ENCODE measurements at places on chromosomes 13 and 19.

DNA sequence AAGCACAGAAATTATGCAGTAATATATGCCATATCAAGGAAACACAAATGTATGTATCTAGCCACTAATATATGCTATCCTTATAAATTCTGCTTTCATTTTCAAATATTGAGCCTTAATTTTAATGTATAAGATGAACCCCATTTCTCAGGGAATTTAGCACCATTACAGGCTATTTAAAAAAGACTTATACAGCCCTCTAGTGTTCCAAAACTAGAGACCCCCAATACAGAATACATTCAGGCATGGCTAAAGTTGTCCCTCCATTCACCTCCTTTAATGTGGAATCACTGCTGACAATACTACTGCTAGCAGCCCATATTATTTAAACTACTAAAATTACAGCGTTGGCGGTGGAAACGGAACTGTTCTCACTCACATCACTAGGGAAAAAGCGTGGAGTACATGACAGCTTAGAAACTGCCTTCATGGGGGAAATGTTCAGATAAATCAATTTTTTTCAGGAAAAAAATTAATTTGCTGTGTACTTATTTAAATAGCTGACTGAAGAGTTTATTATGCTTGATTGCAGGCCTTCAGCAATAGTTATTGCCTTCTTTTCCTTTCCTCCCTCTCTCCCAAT, 541.0 kb downstream of the PCDH9 start:
- DNase-seq, result no peak

DNA sequence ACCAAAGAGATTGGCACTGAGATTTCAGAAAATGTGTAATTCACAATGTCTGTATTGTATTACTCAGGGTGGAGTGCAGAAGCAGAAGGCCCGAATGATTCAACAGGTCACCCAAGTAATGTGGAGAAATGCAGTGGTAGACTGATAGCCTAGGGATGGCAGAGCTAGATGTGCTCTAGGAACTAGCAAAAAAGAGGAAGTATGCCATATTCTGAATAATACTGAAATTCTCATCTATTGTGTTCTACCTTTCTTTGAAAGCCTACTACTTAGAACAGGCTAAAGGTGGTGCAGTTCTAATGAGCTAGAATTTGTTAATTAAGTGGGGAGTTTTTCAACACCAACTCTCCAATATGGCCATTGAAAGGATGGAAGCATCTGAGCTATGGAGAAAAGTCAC, 1449.8 kb upstream of the MIR17HG start:
- DNase-seq, result no peak

GRCh38 chr13:110236831-110237261, 70.1 kb downstream of the COL4A1 start:
- DNase-seq, result no peak

DNA sequence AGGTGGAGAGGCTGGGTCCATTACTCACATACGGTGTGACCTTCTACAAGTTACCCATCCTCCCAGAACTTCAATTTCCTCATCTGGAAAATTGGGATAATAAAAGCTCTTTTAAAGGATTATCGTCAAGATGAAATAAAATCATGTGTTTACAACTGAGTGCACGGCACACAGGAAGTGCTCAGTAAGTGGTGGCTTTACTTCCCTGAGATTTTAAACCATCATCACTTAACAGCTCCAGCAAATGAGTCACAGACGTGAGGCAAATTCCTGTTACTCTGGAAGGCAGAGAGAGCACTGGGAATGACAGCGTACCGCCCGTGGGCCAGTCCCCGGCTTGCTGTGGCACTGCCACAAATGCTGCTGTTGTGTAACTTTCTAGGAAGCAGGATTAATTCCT, 64.1 kb downstream of the MRPL57 start:
- no peak for DNase-seq

- no peak for DNase-seq
Observed at GRCh38 chr13:29905845-29906244, 55.4 kb upstream of the UBL3 start.

GRCh38 chr19:3606690-3607289, at the start of gene TBXA2R:
TBXA2R (minus strand) TSS chr19:3606875; CDS start chr19:3600634, 6,241 bp downstream.
- DNase-seq, result peak; percentile 64

DNA sequence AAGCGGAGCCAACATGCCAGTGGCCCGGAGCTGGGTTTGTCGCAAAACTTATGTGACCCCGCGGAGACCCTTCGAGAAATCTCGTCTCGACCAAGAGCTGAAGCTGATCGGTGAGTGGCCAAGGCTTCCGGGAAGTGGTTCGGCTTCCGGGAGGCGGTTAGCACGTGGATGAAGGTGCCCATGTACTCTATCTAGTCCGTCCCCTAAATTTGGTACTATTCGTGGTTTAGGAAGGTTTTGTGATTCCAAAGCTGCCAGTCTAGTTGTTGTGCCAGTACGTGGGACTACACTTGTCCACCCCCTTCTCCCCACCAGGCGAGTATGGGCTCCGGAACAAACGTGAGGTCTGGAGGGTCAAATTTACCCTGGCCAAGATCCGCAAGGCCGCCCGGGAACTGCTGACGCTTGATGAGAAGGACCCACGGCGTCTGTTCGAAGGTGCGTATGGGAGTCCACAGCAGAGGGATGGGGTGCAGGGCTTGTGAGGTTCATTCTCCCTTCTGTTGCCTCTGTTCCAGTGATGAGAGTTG, 579 bp downstream of the RPS9 start:
- no peak for DNase-seq

DNA sequence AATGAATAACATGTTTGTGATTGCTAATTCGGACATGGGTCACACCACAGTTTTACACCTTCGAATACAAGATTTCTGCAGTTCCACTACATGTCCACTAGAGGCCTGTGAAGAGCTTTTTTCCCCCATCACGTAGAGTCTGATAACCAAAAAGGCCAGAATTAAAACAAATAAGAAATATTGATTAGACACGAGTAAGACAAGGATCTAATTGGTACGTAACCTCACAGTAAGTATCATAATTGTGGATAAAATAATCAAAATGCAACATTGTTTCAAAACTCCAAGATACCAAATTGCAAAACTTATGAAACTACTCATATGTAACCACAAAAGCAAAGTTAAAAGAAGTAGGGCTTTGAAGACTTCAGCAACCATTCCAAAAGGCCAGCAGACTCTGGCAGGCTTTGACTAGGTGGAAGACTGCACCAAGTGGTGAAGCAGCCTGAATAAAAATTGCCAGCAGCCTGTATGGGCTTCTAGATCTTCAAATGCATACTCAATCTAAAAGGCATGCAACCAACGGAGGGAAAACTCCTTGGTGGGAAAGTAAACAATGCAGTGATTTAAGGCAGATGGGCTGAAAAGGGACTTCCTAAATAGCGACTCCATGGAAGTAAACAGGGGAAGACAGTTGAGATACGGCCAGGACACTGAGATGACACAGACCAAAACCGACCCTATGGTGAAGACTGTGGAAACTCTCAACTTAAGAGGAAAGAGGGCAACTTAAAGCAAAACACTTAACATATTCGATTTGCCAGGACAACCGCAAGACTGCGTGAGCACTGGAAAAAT, 56.7 kb downstream of the STARD13 start:
- peak; percentile 15 for DNase-seq

GRCh38 chr13:25432691-25433090, 60.9 kb downstream of the ATP8A2 start:
- no peak for DNase-seq

GRCh38 chr13:110055089-110055488, 251.9 kb downstream of the COL4A1 start:
- no peak for DNase-seq

- DNase-seq, result no peak
Observed at GRCh38 chr19:6087074-6087571, 23.2 kb downstream of the RFX2 start.

DNA sequence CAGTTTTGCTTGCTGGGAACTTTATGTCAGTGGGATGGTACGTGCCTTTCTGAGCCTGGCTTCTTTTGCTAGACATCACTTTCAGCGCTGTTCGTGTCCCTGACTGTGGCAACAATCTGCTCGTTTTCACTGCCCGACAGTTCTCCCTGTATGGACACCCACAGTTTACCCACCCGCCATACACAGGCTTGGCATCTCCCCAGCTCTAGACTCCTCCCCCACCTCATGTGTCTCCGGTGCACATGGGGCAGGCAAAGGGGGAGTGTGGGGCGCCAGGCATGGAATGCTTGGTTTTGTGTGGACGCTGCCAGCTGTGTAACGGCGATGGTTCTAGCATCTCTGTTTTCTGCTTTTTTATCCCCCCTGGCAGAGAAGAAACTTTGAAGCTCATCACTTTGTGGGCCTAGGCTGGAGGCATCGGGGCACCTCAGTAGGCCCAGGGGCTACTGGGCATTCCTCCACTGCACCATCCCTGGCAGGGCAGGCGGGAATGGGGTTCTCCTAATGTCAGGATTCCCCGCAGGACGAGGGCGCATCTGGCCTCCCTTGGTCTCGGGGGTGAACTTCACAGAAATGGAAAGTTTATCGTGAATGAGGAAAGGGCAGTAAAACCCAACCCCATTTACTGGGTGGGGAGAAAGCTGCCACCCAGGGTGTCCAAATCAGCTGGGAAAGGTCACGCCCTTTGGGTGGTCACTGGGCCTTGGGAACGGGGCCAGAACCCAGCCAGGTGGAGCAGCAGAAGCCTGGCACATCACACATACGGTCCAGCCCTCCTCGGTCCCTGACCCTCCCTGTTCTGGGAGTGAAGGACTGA, 60.8 kb downstream of the CEBPG start:
- DNase-seq, result no peak

GRCh38 chr19:55695511-55696290, 20.7 kb downstream of the EPN1 start:
- no peak for DNase-seq

DNA sequence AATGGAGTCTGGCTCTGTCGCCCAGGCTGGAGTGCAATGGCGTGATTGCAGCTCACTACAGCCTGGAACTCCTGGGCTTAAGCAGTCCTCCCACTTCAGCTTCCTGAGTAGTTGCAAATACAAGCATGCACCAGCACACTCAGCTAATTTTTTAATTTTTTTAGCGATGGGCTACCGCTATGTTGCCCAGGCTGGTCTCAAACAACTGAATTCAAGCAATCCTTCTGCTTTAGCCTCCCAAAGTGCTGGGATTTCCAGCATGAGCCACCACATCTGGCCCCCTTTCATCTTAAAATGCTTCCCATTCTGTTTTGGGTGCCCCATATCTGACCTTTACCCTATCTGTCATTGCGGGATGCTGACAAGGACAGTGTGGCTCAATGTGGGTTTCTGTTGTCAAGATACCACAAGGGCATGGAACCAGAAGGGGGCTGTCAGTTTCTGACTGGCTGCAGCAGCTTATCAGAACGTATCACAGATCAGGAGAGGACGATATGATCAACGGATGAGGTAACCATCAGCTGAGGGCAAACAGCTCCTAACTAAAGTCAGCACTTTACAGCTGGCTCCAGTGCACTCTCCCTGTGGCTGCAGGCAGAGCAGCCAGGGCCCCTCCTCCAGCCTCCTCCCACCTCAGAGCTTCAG, 32.4 kb downstream of the GPR42 start:
- DNase-seq, result peak; percentile 6

DNA sequence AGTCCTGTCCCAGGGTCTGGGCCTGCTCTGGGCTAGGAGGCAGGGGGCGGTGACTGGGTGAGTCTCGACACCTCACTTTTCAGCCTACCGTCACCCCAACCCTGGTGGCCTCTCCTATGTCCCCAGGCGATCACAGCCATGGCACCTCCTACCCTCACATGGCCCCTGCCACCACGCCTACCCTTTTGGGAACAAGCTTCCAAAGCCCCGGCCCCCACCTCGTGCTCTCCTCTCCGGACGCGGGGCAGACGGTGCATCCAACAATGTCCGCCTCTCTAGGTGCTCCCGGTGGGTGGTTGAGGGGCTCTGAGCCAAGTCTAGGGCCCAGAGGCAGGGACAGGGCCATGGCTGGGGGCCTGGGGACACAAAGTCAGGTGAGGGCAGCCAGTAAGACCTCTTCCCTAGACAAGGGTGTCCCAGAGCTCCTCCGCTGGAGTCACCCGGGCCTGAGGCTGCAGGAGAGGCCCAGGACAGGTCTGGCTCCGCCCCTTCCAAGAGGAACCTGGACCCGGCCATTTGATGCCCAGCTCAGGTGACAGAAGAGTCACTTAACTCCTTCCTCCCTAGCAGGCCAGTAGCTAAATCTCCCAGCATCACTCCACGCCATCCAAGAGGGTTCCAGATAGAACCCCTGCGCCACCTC, at the start of gene SYNE4:
TSS of gene SYNE4 (minus strand) at position 478 of the 643 bp plus-strand sequence. CDS start at position 346, 132 bp downstream.
- no peak for DNase-seq
